ENCODE measurements at places on chromosomes 6 and 20.

DNA sequence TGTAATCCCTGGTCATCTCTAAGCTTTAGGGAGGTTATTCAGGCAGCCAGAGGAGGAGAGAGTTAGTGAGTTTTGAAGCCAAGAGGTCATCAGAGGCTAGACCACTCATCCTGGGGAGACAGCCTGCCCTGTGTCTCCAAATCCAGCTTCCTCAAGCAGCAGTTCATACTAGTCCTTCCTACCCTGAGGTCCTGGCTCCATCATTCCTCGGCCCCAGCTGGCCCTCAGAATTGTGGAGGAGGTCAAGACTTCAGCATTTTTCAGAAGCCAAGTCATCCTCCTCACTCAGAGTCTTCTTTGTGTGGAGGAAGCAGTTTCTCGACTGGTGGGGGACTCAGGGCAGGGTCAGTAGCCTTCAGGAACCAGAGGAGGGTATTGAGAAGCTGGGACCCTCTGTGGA lies 12.4 kb upstream of the KIAA1755 start:
- DNase-seq = no peak

GRCh38 chr6:28589234-28589956 lies 63.7 kb downstream of the GPX5 start:
- peak; percentile 92 for DNase-seq

DNA sequence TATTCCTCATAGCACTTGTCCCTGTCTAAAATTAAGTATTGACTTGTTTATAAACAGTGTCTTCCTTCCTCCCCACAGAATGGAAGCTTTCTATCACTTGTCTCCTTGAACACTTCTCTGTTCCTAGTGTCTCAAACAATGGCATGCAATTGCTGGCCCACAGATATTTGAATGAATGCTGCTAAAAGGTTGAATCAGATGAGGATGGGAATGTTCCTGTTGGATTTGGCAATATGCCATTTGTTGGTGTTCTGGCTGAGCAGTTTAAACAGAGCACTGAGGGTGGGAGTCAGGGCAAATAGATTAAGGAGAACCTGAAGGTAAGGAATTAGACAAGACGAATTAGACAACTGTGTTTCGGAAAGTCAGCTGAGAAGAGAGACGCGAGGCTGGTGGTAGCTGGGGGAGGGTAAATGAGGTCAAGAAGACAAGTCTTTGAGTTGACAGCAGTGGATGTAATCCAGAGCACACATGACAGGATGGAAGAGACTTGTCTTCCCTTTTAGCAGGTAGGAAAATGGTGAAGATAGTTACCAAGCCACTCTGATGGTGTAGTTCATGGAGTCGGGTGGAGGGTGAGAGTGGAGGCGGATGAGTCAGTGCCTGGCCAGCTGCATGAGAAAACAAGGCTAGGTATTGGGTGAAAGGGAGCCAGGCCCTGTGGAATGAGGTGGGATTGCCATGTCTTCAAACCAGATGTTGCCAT lies 58.3 kb upstream of the GNRH2 start:
- no peak for DNase-seq

DNA sequence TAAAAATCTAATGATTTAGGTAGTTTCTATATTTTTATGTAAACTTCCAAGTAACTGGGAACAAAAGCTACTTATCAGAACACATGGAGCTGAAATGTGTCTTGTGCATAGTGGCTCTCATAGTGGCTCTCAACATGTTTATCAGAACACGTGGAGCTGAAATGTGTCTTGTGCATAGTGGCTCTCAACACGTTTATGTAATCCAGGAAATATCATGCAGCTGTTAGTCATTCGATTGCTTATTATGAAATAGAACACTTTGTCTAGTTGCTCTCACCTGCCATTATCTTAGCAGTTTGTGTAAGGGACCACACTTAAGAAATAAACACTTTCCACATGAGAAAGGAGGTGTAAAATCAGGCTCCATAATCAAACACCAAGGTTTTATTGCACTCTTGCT lies 119.2 kb upstream of the ASCC3 start:
- no peak for DNase-seq

DNA sequence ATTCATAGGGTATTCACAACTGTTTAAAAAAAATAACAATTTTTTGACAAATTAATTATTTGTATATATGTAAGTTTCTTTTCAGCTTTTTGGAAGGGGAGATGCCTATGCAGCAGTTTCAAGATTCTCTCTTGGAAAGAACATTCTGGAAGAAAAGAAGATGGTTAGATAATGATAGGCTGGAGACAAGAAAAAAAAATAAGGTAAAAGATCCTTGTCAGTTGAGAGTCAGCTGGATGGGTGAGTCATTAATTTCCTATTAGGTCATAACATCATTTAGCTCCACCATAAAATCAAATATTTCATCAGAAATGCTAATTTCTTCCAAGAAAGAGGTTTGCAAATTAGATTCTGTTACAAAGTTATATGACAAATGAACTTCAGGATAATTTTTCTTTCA lies 880.4 kb downstream of the EPHA7 start:
- no peak for DNase-seq

Measured in brain (organoid and tissue), 16 donors.